ENCODE measurements at places on chromosomes 7 and 10. TPM values are rescaled to one million over a fixed set of nuclear protein-coding genes. Genes with fewer than 3 reads are reported as not detected.

The LMOD2 gene
- total RNA-seq, result 1,161 TPM

DNA sequence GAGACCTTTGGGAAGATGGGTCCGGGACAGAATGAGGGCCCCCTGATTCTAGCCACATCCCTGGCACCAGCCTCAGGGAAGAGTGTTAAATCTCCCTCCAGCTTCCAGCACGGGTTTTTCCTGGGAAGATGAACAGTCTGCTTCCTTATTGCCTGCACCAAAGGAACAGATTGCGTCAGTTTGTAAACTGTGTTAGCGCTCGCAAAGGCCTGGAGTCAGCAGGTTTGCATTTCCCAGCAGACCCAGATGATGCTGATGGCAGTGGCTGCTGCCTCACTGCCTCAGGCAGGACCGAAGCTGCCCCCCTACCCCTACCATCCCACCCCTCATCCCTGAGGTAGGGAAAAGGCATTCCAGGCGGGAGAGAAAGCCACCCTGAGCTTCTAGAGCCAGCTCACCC, 34.6 kb upstream of the LRRC4 start:
- DNase-seq, result no peak

The GPNMB gene
- total RNA-seq, result 239 TPM

DNA sequence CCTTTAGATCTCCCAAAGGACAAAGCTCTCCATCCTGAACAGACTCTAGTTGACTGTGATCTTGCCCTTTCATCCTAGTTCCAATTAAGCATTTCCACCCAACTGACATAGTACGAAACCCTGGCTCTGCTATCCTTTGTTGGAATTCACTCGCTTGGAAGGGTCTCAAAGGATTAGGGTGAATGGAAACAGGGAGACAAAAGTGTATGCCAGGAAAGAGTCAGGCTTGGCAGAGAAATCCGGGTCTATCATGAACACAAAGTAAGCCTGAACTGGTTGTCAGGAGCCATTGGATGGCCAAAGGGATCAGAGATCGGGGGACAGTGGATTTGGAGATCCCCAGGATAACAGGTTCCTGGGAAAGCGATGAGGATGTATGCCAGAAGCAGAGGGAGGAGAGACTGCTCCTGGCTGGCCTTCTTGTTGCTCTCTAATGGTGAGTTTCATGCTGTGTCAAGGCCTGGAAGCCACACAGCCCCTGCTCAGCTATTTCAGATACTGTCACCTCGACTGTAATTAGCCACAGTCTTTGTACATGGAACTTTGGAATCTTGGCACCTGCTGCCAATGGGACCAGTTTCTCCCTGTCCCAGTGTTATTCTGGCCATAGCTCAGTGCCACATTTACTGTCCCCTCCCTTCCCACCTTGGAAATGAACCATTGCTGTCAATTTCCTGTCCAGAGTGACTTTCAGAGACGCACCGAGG, 1168.7 kb upstream of the AUTS2 start:
- DNase-seq, result no peak

DNA sequence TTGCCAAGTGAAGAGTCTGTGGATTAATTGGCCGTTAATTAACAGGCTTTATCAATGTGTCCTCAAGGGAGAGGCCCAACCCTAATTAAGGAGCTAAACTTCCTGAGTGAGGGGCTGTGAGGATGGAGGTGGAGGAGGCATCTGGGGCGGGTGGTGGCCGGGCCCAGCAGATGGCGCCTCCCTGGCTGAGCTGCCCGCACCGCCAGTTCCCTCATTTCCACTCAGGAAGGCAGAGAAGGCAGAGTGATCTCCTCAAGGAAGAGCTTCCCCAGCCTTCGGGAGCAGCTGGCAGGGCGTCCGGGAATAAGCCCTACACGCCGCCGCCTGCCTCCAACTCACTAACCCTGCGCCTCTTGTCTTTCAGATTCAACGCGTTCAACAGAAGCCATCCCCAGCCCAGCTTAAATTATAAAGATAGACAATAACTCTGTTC, 112.2 kb downstream of the CYTH3 start:
- peak; percentile 79 for DNase-seq

- DNase-seq, result no peak
Measured at GRCh38 chr10:119413093-119413453, 129.4 kb downstream of the RGS10 start.
